Right renal cortex interstitium (tissue), 3 donors: ENCODE measurements at places on chromosomes 6 and 20. TPM values are rescaled to one million over a fixed set of nuclear protein-coding genes. Genes with fewer than 3 reads are reported as not detected.

The BTN1A1 gene
- 0.16 TPM for polyA plus RNA-seq

The ADAM33 gene
- polyA plus RNA-seq, result 4.2 TPM

- DNase-seq, result no peak
Measured at GRCh38 chr6:131765081-131765803, 42.6 kb upstream of the ENPP1 start.

DNA sequence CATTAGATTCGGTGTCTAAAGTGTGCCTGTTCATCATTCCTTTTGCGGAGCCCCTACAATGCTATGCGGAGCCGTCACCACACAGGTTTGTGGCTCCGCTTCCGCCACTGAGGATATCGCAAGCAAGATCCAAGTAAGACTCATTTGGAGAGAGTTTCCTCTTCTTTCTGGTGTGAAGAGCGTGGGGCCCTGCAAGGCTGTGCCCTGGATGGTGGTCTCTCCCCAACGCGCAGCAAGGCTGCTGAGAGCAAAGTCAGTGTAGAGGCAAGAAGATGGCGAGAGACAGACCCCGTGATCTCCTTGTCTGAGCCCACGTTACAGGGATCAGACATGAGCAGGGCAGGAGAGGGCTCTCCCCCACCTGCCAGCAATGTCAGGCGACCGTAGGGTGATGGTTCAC, 96.3 kb upstream of the AFDN start:
- no peak for DNase-seq
